Peyer's patch (tissue), 4 donors: ENCODE measurements at places on chromosomes 11 and 22. TPM values are rescaled to one million over a fixed set of nuclear protein-coding genes. Genes with fewer than 3 reads are reported as not detected.

GRCh38 chr22:37239336-37240239 lies 4.5 kb downstream of the RAC2 start:
- H3K27me3 ChIP-seq, result peaks cover 5% of the 10 kb centered on the region
- no peak for DNase-seq
- H3K27ac ChIP-seq, result peak overlapping the region; percentile 91
- H3K4me3 ChIP-seq, result no peak overlapping the region
- no peaks in the 10 kb centered on the region for H3K36me3 ChIP-seq

- peaks cover 18% of the 10 kb centered on the region for H3K27me3 ChIP-seq
- H3K4me1 ChIP-seq, result peaks cover 9% of the 10 kb centered on the region
- DNase-seq, result no peak
- no peaks in the 10 kb centered on the region for H3K36me3 ChIP-seq
- no peak overlapping the region for H3K27ac ChIP-seq
- peak overlapping the region; percentile 49 for H3K4me3 ChIP-seq
Observed at GRCh38 chr11:82732734-82733443, 775 bp downstream of the FAM181B start.

GLB1L2 gene
- 15.7 TPM for total RNA-seq

NCF4 gene
- total RNA-seq, result 20.6 TPM

DNA sequence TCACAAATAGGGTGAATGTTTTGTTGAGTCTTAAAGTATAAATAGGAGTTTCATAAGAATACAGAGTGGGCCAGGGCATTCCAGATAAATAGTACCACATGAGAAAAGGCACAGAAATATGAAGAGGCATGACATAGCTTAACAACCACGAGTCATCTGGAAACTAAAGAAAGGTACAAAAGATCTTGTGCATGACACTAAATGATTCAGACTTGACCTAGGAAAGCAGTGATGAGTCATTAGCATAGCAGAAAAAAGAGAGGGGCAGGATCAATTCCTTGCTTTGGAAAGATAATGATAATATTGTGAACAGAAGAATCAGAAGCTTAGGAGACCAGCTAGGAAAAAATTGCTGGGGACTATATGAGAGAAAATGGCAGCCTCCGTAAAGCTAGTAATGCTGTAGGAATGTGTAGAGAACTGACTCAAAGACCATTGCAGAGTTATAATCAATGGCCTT lies 47.6 kb upstream of the FIBIN start:
- no peak overlapping the region for H3K27ac ChIP-seq
- no peak for DNase-seq
- no peaks in the 10 kb centered on the region for H3K36me3 ChIP-seq
- no peaks in the 10 kb centered on the region for H3K27me3 ChIP-seq
- no peak overlapping the region for H3K4me3 ChIP-seq
- H3K4me1 ChIP-seq, result no peaks in the 10 kb centered on the region

DNA sequence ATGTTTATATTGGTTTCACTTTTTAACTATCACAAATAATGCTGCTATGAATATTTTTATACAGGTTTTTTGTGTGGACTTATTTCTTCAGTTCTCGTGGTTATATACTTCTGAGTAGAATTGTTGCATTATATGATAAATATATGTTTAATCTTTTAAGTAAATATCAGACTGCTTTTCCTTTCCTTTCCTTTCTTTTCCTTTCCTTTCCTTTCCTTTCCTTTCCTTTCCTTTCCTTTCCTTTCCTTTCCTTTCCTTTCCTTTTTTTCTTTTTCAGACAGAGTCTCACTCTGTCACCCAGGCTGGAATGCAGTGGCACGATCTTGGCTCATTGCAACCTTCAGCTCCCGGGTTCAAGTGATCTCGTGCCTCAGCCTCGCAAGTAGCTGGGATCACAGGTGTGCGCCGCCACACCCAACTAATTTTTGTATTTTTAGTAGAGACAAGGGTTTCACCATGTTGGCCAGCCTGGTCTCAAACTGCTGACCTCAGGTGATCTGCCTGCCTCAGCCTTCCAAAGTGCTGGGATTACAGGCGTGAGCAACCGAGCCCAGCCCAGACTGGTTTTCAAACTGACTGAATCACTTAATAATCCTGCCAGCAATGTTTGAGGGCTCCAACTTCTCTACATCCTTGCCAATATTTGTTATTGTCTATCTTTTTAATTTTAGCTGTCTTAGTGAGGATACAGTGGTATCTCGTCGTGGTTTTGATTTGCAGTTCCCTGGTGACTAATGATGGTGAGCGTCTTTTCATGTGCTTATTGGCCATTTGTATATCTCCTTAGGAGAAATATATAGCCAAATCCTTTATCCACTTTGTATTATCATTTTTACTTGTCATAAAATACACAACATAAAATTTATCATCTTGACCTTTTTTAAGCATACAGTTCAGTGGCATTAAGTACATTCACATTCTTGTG lies 21.9 kb downstream of the HTR3B start:
- H3K36me3 ChIP-seq, result no peaks in the 10 kb centered on the region
- no peak overlapping the region for H3K4me3 ChIP-seq
- no peaks in the 10 kb centered on the region for H3K4me1 ChIP-seq
- H3K27me3 ChIP-seq, result no peaks in the 10 kb centered on the region

MS4A6E gene
- not detected for total RNA-seq

SLC17A6 gene
- not detected for total RNA-seq

ISX gene
- total RNA-seq, result 146 TPM

DNA sequence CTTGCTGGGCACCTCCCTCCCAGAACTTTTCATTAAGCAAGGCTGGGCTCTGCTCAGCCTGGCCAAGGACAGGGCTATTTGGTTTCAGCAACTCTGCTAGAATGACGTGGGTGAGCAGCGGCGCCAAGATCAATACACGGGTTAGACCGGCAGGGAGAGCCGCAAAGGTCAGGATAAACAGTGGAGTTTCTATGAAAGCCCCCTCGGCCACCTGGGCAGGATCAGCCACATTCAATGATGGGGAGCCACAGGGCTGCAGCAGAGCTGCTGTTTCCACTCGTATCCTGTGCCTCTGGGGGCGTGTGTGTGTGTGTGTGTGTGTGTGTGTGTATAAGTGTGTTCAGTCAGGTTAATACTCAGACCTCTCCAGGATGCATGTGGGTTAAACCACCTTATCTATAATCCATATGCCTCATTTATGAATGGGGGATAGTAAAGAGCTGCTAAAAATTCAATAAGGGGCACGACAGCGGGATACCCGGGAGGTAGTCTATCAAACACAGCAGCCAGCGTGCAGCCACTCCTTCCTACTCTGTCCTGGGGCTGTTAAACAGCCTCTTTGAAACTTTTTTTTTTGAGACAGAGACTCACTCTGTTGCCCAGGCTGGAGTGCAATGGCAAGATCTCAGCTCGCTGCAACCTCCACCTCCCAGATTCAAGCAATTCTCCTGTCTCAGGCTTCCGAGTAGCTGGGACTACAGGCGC lies 34.8 kb downstream of the MYH9 start:
- H3K27me3 ChIP-seq, result no peaks in the 10 kb centered on the region
- H3K36me3 ChIP-seq, result peaks cover 20% of the 10 kb centered on the region
- peak; percentile 51 for DNase-seq
- H3K4me1 ChIP-seq, result peaks cover 8% of the 10 kb centered on the region

GRCh38 chr11:2892967-2893528 lies 7.5 kb upstream of the CDKN1C start:
- H3K36me3 ChIP-seq, result no peaks in the 10 kb centered on the region
- H3K4me3 ChIP-seq, result no peak overlapping the region
- no peaks in the 10 kb centered on the region for H3K27me3 ChIP-seq

- H3K4me1 ChIP-seq, result no peaks in the 10 kb centered on the region
- H3K36me3 ChIP-seq, result no peaks in the 10 kb centered on the region
- no peaks in the 10 kb centered on the region for H3K27me3 ChIP-seq
- no peak overlapping the region for H3K27ac ChIP-seq
Observed at GRCh38 chr11:88508418-88508758, 170.9 kb upstream of the CTSC start.

GRCh38 chr11:21485006-21485405 lies 707.9 kb upstream of the ANO5 start:
- H3K27ac ChIP-seq, result no peak overlapping the region
- H3K4me3 ChIP-seq, result no peak overlapping the region
- no peaks in the 10 kb centered on the region for H3K36me3 ChIP-seq
- no peaks in the 10 kb centered on the region for H3K27me3 ChIP-seq
- H3K4me1 ChIP-seq, result no peaks in the 10 kb centered on the region

- no peaks in the 10 kb centered on the region for H3K36me3 ChIP-seq
- no peaks in the 10 kb centered on the region for H3K4me1 ChIP-seq
- H3K4me3 ChIP-seq, result no peak overlapping the region
- H3K27me3 ChIP-seq, result no peaks in the 10 kb centered on the region
- DNase-seq, result no peak
Observed at GRCh38 chr11:72760539-72761405, 8.6 kb upstream of the ARAP1 start.

DNA sequence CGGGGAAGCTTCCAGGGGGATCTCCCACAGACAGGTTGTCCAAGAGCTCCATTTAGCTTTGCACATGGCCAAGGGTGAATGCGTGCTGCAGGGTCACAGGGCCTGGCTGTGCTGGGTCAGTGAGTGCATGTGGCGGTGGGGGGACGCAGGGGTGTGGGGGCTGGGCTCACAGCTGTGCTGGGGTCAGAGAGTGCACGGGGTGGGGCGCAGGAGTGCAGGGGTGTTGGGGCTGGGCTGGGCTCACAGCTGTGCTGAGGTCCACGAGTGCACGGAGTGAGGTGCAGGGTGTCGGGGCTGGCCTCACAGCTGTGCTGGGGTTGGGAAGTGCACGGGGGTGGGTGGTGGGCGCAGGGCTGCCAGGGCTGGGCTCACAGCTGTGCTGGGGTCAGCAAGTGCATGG lies 557.7 kb downstream of the BRD1 start:
- no peak for DNase-seq
- no peaks in the 10 kb centered on the region for H3K4me1 ChIP-seq
- H3K36me3 ChIP-seq, result no peaks in the 10 kb centered on the region
- H3K27me3 ChIP-seq, result no peaks in the 10 kb centered on the region

GRCh38 chr22:20463324-20464095 lies 25.9 kb upstream of the SCARF2 start:
- peak; percentile 80 for DNase-seq
- H3K4me1 ChIP-seq, result no peaks in the 10 kb centered on the region
- H3K27ac ChIP-seq, result peak overlapping the region; percentile 86
- no peaks in the 10 kb centered on the region for H3K36me3 ChIP-seq
- H3K27me3 ChIP-seq, result no peaks in the 10 kb centered on the region

- no peaks in the 10 kb centered on the region for H3K27me3 ChIP-seq
- no peak for DNase-seq
- H3K36me3 ChIP-seq, result no peaks in the 10 kb centered on the region
- no peak overlapping the region for H3K27ac ChIP-seq
- no peaks in the 10 kb centered on the region for H3K4me1 ChIP-seq
Observed at GRCh38 chr11:121365304-121365703, 72.7 kb downstream of the SC5D start.

DNA sequence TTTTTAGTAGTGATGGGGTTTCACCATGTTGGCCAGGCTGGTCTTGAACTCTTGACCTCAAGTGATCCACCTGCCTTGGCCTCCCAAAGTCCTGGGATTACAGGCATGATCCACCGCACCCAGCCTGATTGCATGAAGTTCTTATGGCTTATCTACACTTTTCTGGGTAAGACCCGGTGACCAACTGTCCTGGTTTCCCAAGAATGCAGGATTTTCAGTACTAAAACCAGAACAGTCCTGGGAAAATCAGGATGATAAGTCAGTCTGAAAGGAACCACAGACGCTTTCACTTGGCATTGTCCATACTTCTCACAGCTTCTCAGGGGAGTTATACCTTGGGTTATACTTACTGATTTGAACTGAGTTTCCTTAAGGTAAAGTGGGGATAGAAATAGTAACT lies 1.4 kb upstream of the BPIFC start:
- H3K27me3 ChIP-seq, result no peaks in the 10 kb centered on the region
- H3K4me3 ChIP-seq, result no peak overlapping the region
- no peaks in the 10 kb centered on the region for H3K36me3 ChIP-seq
- H3K27ac ChIP-seq, result no peak overlapping the region

DDX10 gene
- total RNA-seq, result 14.5 TPM

DNA sequence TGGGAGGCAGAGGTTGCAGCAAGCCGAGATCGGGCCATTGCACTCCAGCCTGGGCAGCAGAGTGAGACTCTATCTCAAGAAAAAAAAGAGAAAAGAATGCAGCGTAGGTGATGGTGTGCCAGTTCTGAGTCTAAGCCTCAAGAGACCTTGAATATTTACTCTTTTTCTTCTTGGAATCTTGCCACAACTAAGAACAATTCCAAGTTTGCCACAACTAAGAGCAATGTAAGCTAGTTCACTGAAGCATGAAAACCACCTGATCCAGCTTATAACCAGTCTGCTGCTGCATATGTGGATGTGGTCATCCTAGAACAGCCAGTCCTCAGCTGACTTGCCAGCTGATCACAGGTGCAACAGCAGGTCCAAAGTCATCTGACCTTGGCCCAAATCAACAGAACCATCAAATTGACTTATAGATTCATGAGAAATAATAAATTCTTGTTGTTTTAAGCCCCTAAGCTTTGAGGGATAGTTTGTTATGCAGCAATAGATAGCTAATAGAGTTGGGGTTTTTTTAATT lies 25.4 kb upstream of the SEZ6L start:
- no peaks in the 10 kb centered on the region for H3K4me1 ChIP-seq
- H3K27ac ChIP-seq, result no peak overlapping the region
- DNase-seq, result no peak
- no peaks in the 10 kb centered on the region for H3K36me3 ChIP-seq
- H3K4me3 ChIP-seq, result no peak overlapping the region

OR5T1 gene
- total RNA-seq, result not detected

GRCh38 chr11:10405865-10406592 lies 49.0 kb upstream of the AMPD3 start:
- no peaks in the 10 kb centered on the region for H3K36me3 ChIP-seq
- H3K4me3 ChIP-seq, result no peak overlapping the region
- no peaks in the 10 kb centered on the region for H3K27me3 ChIP-seq
- H3K4me1 ChIP-seq, result no peaks in the 10 kb centered on the region

DNA sequence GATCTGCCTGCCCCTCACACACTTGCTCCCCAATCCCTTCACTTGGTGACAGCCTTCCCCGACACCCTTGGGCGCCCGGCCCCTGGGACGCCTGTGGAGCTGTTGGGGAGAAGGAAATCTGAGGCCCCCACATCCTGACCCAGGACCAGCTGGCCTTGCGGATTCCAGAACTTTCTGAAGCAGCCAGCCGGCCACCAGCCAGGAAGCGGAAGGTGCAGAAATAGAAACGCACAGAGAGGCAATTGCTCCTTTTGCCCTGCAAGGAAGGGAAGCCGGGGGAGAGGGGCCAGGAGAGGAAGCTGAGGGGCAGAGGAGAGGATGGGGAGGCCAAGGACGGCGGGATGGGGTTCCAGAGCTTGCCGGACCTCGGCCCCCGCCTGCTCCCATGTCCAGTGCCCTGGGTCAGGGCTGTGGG lies 66.7 kb upstream of the LINC01488 start:
- no peaks in the 10 kb centered on the region for H3K4me1 ChIP-seq
- H3K27ac ChIP-seq, result no peak overlapping the region
- H3K27me3 ChIP-seq, result no peaks in the 10 kb centered on the region
- no peaks in the 10 kb centered on the region for H3K36me3 ChIP-seq
- H3K4me3 ChIP-seq, result no peak overlapping the region

GRCh38 chr11:119091178-119091577 lies 6.5 kb downstream of the HMBS start:
- H3K4me1 ChIP-seq, result no peaks in the 10 kb centered on the region
- no peaks in the 10 kb centered on the region for H3K27me3 ChIP-seq
- H3K36me3 ChIP-seq, result no peaks in the 10 kb centered on the region
- H3K4me3 ChIP-seq, result no peak overlapping the region
